ENCODE measurements at places on chromosomes 16 and 17.

- no peak for DNase-seq
Measured at GRCh38 chr16:73032541-73033270, 15.2 kb downstream of the ZFHX3 start.

DNA sequence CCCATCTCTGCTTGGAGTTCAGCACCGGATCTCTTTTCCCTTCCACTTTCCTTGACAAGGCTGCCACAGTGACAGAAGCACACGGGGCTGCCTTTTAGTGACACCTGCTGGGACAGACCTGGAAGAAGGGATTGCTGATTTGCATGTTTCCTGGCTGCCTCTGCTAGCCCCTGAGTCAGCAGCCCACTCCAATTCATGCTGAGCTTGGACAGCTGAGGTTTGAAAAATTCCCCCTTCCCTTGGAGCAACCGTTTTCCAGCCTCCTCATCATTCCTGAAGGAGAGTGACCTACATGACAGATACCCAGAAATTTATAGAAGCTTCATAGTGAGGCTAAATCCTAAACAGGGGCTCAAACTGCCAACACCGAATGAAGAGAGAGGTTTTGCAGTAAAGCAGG lies 18.8 kb upstream of the RBL2 start:
- DNase-seq, result no peak

DNA sequence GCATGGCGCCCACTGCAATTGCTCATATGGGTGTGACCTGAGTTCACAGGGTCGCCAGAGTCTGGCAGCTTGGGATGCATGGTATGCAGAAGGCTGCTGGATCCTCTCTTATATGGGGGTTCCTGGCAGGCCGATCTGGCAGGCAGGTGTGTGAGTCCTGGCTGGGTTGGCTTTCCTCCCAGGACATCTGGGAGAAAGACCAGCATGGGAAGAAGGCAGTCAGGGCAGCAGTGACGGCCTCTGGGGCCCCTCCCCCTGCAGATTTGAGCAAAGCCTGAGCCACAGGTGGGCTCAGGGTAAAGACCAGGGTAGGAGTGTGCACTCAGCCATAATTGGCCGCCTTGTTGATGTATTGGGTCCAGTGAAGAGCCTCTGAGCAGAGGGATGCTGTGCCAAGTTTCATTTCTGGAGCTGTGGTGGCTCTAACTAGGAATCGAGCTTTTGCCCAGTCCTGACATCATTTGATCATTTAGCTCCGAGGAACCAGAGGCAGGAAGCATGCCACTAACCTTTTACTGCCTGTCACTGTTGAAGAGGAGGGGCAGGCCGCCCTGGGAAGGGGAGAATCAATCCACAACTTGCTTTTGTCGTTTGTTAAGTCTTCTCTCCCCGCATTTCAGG lies 174.3 kb downstream of the CCDC182 start:
- DNase-seq, result no peak

- no peak for DNase-seq
Measured at GRCh38 chr17:71926746-71927398, 193.9 kb upstream of the SOX9 start.

DNA sequence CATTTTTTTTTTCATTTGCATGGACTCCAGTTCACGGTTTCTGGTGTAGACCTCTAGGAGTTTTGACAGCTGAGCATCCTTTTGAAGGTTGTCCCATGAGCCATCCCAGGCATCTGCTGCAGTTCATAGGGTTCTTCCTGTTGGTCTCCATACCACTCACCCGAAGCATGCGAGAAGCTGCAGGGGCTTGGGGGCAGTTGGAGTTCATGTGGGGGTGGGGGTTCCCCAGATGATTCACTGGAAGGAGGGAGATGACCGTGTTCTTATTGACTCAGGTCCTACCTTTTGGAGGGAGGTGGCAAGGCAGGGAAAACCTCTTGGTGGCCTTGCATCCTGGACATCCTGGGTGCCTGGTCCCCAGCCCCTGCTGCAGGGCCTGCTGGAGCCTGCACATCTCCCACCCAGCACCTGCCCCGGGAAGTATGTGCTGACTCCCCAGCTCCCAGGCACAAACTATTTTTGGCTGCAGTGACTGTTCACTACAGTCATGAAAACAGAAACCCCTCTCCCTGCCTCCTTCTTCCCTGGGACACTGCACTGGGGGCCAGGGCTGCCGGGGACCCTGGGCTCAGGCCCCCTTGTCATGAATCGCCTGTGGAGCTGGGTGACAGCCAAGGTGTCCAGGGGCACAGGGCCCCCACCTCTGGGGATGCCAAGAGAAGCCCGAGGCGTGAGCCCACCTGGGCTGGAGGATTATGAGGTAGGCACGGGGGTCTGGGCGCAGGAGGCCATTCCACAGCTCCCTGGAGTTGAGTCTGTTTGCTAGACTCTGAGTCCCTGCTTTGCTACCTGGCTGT lies 64.9 kb upstream of the LGALS9 start:
- DNase-seq, result peak; percentile 60

DNA sequence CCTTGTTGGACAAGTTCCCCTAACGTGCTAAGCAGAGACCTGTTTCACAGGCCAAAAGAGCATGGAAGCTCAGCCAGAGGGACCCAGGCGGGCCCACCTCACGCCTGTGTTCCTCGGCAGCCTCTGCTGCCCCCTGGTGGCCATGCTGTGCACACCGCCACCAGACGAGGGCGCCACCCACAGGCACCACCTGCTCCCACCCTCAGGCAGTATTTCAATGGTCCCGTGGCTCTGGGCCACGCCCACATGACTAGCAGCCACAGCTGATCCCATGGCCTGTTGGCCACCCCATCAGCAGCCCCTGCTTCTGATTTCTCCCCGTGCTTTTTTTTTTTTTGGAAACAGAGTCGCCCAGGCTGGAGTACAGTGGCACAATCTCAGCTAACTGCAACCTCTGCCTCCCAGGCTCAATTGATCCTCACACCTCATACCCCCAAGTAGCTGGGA lies 18.9 kb downstream of the MPG start:
- peak; percentile 91 for DNase-seq

- DNase-seq, result no peak
Measured at GRCh38 chr16:4692460-4693295, 684 bp upstream of the NUDT16L1 start.

DNA sequence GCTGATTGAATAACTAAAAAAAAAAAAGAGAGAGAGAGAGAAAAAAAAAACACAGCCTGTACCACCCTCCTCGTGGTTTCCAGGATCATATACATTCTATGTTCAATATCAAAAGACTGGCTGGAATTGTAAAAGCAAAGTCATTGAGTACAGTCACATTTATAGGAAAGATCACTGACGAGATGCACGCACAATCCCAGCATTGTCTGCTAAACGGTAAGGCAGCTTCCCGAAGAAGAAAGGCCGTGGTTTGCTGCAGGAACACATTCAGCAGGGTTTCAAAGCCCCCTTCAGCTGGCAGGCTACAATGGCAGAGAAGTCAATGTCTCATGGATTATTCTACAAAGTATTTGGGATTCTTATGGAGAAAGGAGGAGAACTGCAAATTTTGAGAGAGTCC lies 9.3 kb downstream of the NQO1 start:
- no peak for DNase-seq

GRCh38 chr17:42342242-42343008 lies 45.8 kb downstream of the STAT3 start:
- no peak for DNase-seq

GRCh38 chr16:18839555-18839954 lies 38.2 kb upstream of the ARL6IP1 start:
- no peak for DNase-seq

DNA sequence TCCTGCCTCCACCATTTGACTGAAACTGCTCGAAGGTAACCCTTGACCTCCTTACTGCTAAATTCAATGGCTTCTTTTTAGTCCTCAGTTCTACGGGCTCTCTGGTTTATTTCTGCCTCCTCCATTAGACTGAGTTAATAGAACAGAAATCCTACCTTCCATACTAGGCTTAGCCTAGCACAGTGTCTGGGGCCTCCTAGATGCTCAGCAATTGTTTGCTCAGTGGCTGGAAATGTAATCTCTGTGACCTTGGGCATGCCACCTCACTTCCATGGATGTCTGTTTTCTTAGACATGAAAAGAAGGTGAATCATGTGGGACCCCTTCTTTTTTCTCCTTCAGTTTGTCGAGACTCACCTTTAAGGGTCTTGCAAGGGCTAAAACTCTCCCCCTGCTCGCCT lies 19.7 kb downstream of the NXPH3 start:
- no peak for DNase-seq

All from activated T-cell treated with anti-CD3 and anti-CD28 coated beads for 48 hours (primary cell).